ENCODE measurements at places on chromosomes 1 and 21.

DNA sequence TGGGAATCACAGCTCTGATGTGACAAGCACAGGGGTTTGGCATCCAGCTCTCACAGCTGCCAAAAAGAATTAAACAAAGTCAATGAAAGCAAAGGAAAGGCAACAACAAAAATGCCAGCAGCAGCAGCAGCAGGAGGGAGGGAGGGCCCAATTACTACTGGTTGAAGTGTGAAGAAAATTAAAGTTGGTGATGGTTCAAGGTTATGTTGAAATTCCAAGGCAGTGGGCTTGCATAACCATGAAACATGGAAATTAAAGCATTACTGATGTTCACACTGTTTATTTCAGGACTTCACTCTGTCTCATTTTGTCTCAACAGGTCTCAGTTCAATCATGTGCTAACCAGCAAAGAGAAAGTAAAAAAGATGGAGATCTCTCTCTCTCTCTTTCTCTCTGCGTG lies 220.3 kb upstream of the LYPLAL1 start:
- no peak for DNase-seq

GRCh38 chr1:186310307-186310706 lies 64.7 kb downstream of the TPR start:
- no peak for DNase-seq

DNA sequence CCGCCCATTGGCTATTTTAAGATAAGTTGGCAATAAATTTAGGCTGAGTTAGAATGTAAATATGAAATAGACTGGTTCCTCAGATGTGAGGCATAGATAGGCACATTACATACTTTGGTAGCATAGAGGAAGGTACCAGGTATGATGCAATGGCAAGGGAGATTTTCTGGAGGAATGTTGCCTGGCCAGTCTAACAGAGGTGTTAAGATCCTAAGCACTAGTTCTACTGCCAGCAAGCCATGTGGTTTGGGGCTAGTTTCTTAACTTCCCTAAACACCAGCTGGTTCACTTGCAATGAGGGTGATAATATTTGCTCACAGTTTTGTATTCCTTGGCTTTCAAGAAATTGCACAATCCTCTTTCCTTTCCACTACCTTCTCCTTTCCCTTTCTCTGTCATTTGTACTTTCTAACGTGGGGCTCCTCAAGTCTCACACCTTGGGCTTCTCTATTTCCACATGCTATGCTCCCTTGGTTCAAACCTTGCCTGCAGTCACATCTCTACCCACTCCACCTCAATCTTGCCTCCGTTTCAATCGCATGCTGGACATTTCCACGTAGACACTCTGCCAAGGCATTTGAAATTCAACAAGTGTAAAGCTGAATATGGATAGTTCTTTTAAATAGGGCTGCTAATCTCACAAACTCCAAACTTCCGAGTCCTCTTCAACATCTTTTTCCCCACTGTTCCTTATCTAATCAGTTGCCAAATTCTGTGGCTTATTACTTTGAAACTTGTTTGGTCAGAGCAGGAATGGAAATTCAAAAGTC lies 4.7 kb upstream of the CD55 start:
- DNase-seq = no peak

GRCh38 chr1:43329995-43330751 lies 7.4 kb upstream of the MPL start:
- DNase-seq = no peak

GRCh38 chr1:218349348-218350034 lies 4.4 kb downstream of the TGFB2 start:
- no peak for DNase-seq
